ENCODE measurements at places on chromosomes 5 and 9.
A peak's percentile ranks its signal among the peaks of the same experiment; 100 is the strongest.

DNA sequence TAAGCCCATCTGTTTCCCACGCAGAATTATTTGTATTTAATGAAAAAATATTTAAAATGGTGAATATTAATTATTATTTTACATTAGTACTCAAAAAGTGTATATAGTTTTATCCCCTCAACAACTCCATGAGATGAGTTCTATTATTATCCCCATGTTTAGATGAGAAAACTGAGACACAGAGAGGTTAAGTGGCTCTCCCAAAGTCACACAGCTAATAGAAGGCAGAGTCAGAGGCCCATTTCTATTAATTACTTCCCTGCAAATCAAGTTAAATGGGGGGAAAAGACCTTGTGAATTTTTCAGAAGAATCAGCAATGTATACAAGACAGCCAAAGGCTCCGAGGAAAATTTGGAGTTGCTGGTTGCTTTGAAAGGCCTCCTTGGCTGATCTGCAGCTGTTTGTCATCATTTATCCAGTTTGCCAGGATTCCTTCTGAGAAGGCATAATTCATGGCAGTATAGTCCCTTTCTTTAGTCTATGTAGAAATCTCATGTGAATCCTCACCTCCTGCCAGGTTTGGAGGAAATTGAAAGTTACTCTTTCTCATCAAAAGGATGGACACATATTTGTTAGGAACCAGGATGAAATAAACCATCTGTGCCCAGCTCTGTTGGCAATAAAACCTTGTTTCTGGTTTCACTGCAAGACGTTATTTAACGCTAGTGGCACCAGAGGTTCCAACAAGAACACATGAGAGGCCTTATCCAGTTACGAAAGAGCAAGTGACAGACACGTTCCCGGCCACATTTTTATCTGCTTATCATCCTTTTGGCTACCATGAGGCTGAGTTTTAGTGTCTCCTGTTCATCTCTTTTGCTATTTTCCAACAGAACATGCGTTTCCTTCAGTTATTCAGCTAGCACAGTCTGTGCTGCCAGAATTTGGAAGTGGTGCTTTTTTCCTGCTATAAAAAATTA is 621 bp downstream of the FYB1 start:
- no peak for DNase-seq

DNA sequence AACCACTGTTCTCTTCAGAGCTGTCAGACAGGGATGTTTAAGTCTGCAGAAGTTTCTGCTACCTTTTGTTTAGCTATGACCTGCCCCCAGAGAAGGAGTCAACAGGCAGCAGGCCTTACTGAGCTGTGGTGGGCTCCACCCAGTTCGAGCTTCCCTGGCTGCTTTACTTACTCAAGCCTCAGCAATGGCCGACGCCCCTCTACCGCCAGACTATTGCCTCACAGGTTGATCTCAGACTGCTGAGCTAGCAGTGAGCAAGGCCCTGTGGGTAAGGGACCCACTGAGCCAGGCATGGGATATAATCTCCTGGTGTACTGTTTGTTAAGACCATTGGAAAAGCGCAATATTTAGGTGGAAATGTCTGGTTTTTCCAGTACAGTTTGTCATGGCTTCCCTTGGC is 229.6 kb downstream of the TMEM167A start:
- DNase-seq, result no peak

- DNase-seq, result no peak
Observed at GRCh38 chr9:129989740-129990139, 53.2 kb downstream of the FNBP1 start.

DNA sequence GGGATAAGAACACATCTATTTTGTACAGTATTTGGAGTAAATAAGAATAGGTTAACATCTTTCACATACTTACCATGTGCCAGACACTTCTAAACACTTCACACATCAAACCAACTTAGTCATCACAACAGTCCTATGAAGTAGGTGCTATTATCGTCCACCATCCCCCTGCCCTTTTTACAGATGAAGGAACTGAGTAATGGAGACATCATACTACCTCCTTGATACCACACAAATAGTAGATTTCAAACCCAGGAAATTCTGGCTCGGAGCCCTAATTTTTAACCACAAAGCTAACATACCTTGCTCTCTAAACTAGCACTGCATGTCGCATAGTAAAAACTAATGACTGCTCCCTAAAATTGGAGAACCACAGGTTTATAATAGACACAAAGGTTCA is 4.2 kb upstream of the ZNF366 start:
- DNase-seq, result peak; percentile 69

DNA sequence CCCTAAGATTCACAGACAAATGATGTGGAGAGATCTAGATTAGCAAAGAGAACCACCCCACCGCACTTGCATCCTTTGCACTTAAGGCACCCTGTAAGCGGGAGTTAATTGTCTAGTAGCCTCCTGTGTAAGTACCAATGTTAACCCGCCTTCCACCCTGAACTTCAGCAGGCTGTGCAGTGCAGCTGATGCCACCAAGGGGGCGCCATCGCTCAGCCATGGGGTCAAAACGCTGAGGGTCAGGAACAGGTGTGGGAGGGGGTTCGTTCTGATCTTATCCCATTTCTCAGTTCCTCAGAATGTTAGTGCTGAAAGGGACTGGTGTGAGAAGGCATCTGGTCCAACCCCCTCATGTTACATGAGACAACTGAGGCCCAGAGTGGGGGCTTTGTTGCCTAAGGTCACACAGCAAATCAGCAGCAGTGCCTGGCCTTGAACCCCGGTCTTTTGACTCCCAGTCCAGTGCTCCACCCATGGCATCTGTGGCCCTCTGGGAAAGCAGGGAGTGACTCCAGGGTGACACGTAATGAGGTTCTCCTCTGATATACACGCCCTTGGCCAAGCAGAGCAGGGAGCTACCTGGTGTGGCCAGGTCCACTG is 57.3 kb downstream of the CYFIP2 start:
- no peak for DNase-seq
